ENCODE measurements at places on chromosomes 2 and 18. TPM values are rescaled to one million over a fixed set of nuclear protein-coding genes. Genes with fewer than 3 reads are reported as not detected.

ALPG gene
- total RNA-seq: not detected

RGPD8 gene
- 7.4 TPM for total RNA-seq

DPP10 gene
- not detected for total RNA-seq

TRMT61B gene
- total RNA-seq: 12.2 TPM

EN1 gene
- not detected for total RNA-seq

SLC4A5 gene
- total RNA-seq: 0.89 TPM

SRD5A2 gene
- not detected for total RNA-seq

CXCR1 gene
- total RNA-seq: not detected

STAM2 gene
- total RNA-seq: 12.2 TPM

TNFAIP6 gene
- total RNA-seq: not detected

CCL20 gene
- total RNA-seq: 5.3 TPM

MYO7B gene
- total RNA-seq: 1.9 TPM

ASB3 gene
- total RNA-seq: 34.1 TPM

DNA sequence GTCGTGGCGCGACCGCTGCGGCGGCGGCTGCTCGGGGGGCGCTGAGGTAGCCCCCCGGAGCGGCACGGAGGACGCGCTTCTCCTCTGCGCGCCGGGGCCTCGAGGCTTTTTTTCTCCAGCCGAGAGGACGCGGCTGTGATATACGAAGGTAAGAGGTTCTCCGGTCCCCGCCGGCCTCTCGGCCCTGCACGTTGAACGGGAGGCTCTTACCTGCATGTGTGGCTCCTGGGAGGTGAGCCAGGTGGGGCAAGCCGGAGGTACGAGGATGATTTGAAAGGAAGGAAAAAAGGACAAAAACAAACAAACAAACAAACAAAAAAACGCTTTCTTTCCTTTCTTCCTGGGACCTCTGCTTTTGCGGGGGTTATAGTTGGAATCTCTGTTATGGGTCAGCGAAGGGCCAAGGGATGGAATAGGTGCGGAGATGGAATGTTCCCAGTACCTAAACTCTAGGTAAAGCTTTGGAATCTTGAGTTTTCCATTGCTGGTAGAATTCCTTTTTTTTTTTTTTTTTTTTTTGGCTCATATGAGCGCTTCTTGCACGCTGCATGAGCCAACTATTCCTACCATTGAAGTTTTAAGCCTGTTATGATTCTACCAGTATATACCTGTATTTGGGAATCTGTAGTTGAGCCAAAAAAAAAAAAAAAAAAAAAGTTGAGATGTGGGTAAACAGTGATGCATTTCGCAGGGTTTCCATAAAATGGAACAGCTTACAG lies 674 bp downstream of the PTPN4 start:
- DNase-seq: no peak

GRCh38 chr2:128548461-128548891 lies 229.8 kb upstream of the HS6ST1 start:
- DNase-seq: no peak

DNA sequence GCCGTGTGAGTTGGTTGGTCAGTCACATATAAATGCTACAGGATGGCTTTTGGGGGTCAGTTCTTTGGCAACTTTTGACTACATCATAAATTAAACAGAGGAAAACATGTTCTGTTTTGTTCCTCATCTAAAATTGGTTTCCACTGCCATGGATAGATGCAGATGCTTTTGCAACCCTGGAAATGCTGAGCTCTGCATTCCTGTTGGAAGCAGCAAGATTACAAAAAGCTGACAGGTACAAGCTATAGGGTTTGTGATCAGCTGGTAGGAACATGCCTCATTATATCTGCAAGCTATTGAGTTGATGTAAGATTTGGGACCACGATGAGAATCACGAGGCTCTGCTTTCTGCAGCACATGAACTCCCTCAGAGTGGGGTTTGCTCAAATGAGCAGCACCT lies 207.4 kb upstream of the TPO start:
- DNase-seq: no peak

DNA sequence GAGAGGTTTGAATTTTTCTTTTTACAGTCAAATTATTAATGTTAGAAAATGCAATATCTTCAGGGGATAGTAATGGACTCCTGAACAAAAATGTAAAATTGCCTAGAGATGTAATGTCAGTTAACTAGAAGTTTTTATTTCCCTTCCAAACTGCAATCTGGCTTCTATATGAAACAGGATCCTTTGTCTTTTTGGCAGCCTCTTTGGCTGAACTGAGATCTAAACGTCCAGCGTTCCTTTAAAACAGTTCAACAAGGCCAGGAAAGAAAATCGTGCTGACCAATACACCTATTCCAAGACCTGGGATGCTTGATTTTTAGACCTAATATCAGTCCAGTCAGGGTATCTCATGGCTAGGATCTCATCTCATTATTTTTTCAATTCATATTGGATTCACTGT lies 245.5 kb downstream of the FIGN start:
- DNase-seq: no peak

GRCh38 chr2:234555616-234556249 lies 58.9 kb upstream of the ARL4C start:
- no peak for DNase-seq

DNA sequence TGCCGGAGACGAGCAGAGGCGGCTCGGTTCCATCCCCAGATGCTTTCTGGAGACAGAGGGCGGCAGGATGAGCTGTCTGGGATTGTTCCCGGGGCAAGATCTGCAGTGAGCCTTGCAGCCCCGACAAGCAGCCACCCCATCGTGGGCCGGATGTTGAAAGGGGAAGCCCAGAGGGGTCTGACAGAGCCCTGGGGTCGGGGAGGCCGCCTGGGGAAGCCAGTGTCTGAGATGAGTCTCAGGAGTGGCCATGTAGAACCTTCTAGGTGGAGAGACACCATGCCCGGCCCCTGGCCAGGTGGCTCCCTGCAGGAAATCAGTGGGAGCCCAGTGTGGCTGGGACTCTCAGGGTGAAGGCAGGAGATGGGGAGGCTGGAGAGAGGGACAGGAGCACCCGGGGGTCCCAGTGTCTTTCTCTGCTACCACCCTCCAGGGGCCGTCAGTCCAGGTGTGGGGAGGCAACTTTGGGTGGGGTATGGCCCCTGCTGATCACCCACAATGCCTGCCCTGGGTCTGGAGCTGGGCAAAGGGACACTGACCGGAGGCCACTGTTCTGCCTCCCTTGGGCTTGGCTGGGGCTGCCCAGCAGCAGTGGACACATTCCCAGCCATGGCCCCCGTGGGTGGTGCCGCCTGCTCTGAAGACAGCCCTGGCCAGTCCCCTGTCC lies 128.3 kb upstream of the HS6ST1 start:
- DNase-seq: no peak

DNA sequence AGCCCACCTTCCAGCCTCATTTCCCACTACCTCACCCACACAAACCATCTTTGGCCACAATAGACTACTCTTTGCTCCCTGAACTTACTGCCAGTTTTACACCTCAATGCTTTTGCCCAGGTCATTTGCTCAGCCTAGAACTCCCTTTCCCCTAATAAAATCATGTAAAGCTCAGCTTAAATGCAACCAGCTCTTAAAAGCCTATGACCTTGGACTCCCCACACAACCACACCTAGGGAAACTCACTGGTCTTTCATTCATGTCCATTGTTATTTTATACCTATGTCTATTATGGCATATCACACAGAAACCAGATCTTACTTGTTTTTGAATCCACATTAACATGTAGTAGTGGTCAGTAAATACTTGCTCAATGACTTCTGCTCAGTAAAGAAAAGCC lies 14.5 kb upstream of the XDH start:
- DNase-seq: no peak

DNA sequence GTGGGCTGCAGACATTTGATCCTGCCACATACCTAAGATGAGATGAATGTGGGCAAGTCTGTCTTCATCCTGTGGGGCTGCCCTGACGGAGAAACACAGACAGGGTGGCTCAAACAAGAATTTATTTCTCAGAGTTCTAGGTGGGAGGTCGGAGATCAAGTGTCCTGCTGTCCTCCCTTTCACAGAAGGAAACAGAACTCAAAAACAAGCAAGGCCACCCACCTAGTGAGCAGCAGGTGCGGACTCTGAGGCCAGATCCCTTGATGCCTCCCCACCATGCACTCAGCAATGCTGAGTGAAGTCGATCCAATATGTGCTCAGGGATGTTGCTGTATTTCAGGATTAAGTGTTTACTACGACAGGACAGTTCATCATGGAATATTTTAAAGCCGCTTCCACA lies 63.0 kb upstream of the SNTG2 start:
- DNase-seq: no peak

GRCh38 chr2:155841442-155841841 lies 491.1 kb downstream of the NR4A2 start:
- no peak for DNase-seq

DNA sequence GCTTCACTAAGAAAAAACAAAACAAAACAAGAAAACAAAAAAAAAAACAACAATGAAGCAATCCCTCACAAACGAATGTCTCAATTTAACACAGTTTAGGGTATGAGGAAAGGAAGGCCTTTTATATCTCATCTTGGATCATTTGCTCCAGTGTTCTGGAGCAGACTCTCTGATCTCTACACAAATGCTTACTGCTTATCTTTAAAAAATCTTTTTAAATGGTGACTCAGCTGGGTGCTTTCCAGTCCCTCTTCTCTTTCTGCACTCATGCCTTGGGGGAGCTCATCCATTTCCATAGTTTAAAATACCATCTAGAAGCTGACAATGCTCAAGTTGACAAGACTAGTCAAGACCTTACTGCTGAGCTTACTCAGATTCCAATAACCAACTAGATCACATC lies 56.2 kb downstream of the ETAA1 start:
- no peak for DNase-seq

- no peak for DNase-seq
Measured at GRCh38 chr2:171044416-171044815, 115.4 kb downstream of the GORASP2 start.

GRCh38 chr2:102029405-102029804 lies 37.6 kb downstream of the IL1R2 start:
- no peak for DNase-seq

- no peak for DNase-seq
Measured at GRCh38 chr18:63440219-63440618, 17.9 kb upstream of the VPS4B start.

- DNase-seq: no peak
Measured at GRCh38 chr2:172449911-172450550, 22.6 kb downstream of the ITGA6 start.

GRCh38 chr2:23533338-23533695 lies 148.3 kb downstream of the KLHL29 start:
- no peak for DNase-seq

DNA sequence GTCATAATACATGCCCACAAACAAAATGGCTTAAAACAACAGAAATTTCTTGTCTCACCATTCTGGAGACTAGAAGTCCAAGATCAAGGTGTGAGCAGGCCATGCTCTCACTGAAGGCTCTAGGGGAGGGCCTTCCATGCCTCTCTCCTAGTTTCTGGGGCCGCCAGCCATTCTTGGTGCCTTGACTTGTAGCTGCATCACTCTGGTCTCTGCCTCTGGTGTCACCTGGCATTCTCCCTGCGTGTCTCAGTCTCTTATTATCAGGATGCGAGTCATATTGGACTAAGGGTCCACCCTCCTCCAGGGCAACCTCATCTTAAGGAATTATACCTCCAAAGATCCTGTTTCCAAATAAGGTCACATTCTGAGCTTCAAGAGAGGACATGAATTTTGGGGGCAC lies 76.1 kb downstream of the KCNF1 start:
- DNase-seq: no peak

DNA sequence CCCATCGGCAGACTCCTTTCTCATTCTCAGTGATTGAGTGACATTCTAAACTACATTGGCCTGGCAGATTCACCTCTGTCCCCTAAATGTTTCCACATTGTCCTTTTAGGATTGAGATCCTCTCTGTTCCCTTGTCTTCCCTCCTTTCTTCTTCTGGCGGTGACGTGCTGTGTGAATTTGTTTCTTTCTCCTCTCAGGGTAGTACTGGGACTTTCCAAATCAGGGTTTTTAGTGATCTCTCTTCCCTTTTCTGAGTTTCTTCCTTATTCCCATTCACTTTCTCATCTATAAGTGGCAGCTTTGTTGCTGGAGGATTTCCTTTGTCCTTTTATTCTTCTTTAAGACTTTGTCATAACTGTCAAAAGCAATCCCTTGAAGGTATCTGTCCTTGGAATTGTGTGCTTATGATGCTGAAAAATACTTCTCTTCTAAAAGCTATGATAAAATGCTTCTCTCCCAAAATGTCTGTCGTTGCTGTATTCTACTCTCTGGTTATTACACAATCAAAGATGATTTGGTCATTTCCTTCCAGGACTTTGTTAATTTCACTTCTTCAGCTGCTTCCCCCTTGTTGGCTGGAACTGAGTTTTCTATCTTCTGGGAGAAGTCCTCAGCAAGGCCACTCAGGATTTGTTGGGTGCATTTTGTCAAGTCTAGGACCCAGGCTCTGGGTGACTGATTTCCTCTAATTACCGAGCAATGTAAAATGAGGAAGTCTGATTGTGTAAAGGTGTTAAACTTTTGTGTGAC lies 4.9 kb upstream of the IL1B start:
- DNase-seq: no peak

- no peak for DNase-seq
Measured at GRCh38 chr2:42854207-42854818, 61.9 kb upstream of the HAAO start.

DNA sequence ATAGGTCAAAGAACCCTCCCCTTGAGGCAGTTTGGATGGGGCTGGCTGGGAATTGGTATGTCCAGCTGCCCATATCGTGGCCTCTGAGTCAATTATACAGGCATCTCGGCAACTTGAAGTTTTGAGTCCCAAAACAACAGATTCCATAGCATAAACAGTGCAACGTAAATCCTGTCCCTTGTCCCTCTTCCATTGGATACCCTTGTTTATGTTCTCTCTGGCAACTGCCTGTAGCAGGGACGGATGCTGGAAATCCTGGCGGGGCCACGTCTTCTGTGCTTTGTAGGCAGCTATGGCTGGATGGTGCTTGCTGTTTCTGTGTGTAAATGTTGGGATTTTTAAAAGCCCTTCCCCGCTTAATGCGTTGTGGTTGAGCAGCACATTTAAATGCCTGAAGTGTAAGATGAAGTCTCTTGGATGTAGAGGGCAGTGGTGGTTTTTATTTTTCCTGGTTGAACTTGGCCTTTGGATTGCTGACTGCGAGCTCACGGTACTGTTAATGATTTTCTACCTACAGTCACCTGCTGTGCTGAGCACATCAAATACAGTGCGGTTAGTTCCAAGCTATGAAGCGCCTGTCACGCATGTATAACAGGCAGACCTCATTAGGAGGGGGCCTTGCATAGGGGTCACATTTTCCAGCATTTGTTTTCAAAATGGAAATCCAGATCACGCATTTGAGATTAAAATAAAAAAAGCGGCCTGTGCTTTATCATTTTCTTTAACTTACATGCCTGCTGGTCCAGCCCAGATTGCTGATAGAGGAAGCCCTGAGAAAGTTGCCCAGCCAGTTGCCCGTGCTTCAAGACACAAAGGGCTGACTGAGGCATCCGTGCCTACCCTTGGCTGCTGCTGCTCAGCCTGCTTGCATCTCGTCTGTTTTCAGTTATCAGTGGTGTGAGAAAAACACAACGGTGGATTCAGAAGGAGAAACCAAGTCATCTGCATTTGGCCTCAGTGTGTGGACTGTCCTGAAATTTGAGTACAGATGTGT lies 84.7 kb downstream of the NEDD4L start:
- no peak for DNase-seq

DNA sequence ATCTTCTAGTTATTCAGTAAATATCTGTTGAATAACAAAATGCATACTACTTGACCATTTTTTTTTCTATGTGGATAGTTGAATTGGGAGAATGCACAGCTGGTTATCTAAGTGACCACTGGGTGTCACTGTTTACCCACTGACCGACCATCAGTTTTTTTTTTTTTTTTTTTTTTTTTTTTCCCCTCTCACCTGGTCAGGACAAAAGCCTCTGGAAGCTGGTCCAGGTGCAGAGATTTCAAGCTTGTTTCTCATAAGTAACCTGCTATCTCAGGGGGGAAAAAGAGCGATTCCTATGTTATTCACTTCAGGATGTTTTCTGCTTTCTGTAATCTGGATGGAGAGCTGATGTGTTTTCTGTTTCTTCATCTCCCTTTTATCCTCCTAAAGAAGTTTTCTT lies 256.0 kb downstream of the DCDC2C start:
- DNase-seq: no peak
